Stimulated activated CD4-positive, alpha-beta T cell treated with anti-CD3 and anti-CD28 coated beads, TNF-alpha, amount 100 ng/mL, for 1 hour (primary cell): ENCODE measurements at places on chromosomes 3 and 15.

DNA sequence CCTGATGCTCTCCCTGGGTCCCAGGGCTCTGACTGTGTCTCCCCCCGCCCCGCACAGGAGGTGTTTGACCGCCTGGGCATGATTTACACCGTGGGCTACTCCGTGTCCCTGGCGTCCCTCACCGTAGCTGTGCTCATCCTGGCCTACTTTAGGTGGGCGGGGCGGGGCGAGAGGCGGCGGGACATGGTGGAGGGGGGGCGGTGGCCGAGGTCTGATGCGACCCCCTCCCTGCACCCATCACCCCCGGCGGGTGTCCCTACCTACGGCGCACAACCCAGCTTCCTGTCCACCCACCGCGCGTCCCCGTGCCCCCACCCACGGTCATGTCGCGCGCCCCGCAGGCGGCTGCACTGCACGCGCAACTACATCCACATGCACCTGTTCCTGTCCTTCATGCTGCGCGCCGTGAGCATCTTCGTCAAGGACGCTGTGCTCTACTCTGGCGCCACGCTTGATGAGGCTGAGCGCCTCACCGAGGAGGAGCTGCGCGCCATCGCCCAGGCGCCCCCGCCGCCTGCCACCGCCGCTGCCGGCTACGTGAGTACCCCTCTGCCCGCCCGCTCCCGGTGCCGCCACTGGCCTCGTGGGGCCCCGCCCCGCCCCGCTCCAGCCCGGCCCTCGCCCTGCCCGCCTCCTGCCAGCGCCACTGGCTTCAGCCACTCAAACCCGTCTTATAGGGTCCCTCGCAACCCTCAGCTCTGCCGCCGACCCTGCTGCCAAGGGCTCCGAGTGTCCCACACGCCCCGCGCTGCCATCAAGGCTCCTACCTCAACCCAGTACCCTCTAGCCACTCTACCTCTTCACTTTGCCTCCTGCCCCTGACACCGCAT is 21.0 kb downstream of the PTH1R start:
- DNase-seq, result no peak

- no peak for DNase-seq
Observed at GRCh38 chr3:177597311-177598096, 400.2 kb upstream of the TBL1XR1 start.

GRCh38 chr3:49801160-49801559 is 1.5 kb upstream of the CDHR4 start:
- DNase-seq, result no peak

- no peak for DNase-seq
Observed at GRCh38 chr3:58210761-58211460, at the start of gene DNASE1L3. Gene DNASE1L3, minus strand, starts transcription at chr3:58210972. Its CDS starts 66 bp downstream, at chr3:58210906.

GRCh38 chr3:195139876-195140240 is 131.1 kb downstream of the XXYLT1 start:
- DNase-seq, result no peak

GRCh38 chr15:38724827-38725226 is 160.2 kb upstream of the RASGRP1 start:
- DNase-seq, result no peak

DNA sequence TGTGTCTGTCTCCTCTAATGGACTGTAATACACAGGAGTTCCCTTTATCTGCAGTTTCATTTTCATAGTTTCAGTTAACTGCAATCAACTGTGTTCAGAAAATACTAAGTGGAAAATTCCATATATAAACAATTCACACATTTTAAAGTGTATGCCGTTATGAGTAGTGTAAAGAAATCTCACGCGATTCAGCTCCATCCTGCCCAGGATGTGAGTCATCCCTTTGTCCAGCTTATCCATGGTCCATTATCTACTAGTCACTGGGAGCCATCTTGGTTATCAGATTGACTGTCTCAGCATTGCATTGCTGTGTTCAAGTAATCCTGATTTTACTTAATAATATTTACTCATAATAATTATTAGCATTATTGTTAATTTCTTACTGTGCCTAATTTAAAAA is 14.5 kb downstream of the ZPLD1 start:
- DNase-seq, result no peak

GRCh38 chr15:22973286-22973685 is 6.9 kb downstream of the CYFIP1 start:
- no peak for DNase-seq

DNA sequence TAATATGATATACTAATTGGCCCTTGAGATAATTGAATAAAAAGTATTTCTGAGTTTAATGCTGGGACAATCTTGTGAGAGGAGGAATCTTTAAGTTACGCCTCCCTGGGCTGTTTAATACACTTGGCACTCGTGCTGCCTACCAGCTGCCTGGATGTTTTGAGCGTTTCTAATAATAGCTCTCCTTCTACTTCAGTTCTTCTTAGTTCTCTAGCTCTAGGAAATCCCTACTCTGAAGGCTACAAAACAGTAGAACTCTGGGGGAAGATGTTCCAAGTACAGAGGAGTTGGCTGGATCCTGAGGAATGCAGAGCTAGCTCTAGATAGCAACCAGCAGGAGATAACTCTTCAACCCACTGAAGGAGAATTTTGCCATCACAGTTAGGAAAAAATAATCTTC is 3.5 kb downstream of the NAALADL2 start:
- no peak for DNase-seq

GRCh38 chr3:171133796-171134569 is 107.5 kb upstream of the SLC2A2 start:
- DNase-seq, result no peak

GRCh38 chr15:74350295-74351275 is 16.9 kb downstream of the CYP11A1 start:
- DNase-seq, result no peak

DNA sequence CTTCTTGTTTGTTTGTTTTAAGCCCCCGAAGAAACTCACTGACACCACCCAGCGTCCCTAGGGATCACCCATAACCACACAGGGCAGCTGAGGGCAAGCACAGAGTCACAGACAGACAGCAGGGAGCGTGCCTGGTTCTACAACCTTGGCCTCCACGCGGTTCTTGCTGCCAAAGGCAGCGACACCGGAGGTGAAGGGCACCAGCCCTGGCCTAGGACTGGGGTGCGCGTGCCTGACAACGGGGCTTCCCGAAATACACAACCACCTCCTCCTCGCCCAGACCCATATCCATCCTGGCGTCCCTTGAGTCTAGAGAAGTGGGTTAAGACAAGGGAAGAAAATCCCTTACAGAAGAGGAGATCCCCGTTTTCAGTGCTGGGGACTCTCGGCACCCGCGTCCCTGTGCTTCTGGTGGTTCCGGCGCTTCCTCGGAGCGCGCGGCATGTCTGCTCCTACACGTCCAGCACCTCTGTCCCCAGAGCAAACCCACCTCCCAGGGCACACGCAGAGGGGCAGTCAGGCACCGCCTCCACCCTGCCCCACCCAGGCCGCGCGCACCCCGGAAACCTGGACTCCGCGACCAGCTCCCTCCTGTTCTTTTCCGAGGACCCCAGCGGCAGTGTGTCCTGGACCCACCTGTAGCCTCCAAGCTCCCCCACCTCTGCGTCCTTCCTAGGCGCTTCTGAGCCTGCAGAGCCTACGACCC is 911 bp downstream of the RFTN1 start:
- peak; percentile 22 for DNase-seq

DNA sequence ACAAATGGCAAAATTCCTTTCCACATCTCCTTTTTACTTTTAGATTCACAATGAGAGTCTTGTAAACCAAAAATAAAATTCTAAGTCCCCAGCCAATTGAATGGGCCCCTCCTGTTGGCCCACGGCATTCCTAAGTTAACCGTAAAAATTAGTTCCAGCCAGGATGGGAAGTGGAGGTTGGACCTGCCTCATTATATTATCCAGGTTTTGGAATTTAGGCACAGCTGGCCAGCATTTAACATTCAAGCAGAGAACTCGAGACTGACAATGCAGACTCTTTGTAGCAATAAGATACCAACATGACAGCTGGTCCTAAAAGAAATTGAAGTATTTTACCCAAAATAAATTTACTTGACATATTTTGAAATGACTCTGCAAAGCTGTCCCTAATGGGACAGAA is 321.0 kb upstream of the NAALADL2 start:
- DNase-seq, result no peak

GRCh38 chr15:86163816-86164215 is 84.1 kb downstream of the AGBL1 start:
- DNase-seq, result no peak

DNA sequence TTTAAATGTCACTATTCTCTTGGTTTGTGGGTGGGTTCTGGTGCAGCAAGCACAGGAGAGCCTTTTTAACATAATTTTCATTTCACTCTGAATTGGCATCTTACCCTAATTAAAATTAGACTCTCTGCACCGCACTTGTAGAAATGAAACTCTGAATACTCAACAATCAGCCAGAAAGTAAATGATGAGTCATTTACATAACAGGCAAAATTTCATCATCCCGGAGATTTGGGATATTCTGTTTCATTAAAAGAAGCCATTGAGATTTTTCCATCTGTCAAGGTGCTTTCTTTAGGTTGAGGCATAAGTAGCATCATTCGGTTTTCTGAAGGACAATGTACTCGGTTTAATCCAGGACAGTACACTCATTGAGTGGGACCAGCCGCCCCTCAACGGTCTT is 111.0 kb downstream of the RFTN1 start:
- DNase-seq, result no peak

DNA sequence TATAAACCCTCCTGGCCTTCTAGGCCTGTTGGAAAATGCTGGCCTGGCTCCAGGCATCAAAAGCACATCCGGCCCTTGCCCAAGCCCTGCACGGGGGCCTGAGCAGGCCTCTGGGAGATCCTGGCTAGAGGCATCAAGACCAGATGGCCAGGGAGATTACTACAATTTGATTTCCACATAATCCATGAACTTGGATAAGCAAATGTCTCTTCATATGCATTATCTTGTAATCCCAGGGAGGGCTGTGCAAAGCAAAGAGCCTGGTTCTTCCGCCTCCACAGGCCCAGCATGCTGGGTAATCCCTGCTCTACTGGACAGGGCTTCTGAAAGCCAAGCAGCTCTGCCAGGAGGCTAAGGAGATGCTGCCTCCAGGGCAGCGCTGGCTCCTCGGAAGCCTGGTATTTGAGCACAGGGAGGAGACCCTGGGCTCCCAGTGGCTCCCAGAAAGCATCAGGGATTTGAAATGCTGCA is 18.2 kb downstream of the MRPL46 start:
- DNase-seq, result no peak

GRCh38 chr15:68691705-68692104 is 112.9 kb downstream of the CORO2B start:
- DNase-seq, result no peak

GRCh38 chr3:28716939-28717338 is 368.3 kb upstream of the AZI2 start:
- no peak for DNase-seq

DNA sequence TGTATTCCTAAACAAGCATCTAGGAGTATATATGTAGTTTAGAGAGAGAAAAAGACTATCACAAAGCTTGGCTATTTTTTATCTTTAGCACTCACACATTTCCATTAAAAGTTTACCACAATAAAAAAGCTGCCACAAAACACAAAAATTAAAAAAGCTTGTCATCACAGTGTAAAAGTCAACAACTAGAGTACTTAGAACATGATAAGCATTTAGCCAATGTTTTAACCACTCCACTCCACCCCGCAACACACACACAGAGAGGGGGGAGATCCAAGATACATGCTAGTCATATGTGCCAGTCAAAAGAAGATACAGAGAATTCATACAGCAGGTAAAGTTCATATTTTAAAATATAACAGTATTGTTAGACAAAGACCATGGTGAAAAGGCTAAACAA is 79.7 kb downstream of the STAG1 start:
- no peak for DNase-seq

GRCh38 chr3:149654188-149654601 is 3.6 kb downstream of the WWTR1 start:
- no peak for DNase-seq

DNA sequence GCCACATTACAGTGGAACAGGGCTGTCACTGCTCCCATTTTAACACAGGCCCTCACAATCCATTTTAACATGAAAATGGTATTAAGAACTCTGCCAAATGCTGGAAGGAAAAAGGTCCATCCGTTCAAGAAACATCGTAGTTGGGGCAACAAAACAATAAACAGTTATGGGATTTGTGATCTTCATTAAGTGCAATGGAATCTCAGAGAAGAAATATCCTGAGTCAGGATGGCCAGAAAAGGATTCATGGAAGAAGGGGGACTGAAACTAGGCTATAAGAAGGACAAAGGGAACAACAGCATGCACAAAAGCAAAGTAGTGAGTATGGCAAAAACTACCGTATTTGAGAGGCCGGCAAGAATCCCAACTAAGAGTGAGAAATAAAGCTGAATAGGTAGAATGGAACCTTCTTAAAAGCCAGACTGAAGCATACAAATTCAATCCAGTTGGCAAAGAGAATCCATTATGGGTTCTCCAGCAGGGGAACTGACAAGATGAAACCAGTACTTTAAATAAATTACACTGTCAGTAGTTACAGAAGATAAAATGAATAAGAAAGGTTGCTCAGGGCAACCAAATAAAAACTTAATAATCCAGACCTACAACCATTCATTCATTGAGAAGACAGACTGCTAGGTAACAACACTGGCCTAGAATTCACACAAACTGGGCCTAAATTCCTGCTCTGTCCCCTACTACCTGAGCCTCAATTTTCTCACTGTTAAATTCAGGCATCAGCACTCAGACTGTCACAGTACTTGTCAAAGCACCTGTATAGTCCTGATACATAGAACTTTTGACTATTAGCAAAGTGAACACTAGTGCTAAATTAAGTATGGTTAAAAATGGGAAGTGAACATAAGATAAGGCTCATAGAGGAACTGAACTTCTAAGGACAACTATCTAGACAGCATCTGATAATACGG is 6.3 kb downstream of the TBL1XR1 start:
- DNase-seq, result no peak

DNA sequence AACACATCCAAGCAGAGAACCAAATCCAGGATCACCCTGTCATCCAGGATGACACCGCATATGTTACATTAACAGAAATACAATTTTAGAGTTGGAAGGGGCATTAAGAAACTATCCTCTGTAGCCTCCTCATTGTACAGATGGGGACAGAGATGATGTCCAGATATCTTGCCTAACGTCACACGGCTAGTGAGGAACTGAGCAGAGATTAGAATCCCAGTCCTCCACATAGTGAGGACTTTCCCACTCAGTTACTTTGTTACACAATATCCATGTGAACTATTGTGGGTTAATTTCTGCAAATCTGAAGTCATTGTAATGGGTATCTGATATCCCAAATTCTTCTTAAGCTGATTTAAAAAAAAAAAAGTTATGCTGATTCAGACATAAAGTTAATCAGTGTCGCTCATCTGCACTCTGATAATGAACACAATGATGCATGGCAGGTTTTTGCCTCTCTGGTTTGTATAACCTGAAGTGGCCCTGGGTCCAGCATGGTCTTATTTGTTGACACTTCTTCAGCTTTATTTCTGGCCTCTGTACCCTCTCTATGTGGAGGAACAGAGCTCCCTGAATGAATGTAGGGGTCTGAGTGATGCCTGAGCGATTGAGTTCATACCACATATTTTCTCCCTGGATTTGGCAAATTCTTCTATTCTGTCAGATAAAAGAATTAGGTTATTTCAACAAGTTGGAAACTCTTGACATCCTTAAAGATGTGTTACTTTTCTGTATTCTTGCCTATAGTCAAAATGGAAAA is 76.0 kb upstream of the LIMD1 start:
- no peak for DNase-seq

GRCh38 chr3:125281381-125281780 is 68.8 kb upstream of the SLC12A8 start:
- DNase-seq, result no peak

- no peak for DNase-seq
Observed at GRCh38 chr3:197487911-197488391, 67.8 kb downstream of the BDH1 start.

- no peak for DNase-seq
Observed at GRCh38 chr3:61912158-61912557, 350.8 kb downstream of the PTPRG start.

- DNase-seq, result no peak
Observed at GRCh38 chr3:155285936-155286335, 7.5 kb downstream of the STRIT1 start.

- no peak for DNase-seq
Observed at GRCh38 chr3:73874606-73875369, 250.0 kb upstream of the PDZRN3 start.
